ENCODE measurements at places on chromosomes 4 and X.

- no peak for DNase-seq
Measured at GRCh38 chr4:181427076-181427475, 816.1 kb upstream of the TENM3 start.

DNA sequence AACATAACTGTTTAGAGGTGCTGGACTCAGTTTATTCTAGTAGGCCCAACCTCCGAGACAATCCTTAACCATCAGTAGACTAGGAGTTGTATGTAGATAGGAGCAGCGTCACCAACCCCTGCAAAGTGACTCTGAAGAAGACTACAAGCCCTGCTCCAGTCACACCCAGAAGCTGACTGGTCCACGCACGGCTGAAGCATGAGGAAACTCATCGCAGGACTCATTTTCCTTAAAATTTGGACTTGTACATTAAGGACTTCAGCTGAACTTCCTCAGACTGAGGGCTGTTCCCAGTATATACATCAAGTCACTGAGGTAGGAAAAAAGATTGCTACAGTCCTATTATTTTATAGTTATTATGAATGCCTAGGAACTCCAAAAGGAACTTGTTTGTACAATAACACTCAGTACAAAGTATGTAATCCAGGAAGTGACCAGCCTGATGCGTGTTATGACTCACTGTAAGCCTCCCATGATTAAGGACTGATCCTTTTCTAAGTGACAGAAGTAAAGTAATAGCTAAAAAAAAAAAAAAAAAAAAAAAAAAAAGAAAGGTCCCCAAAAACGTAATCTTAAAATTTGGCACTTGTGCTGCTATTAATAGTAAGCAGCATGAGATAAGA, 41.6 kb upstream of the UGT2B7 start:
- no peak for DNase-seq

DNA sequence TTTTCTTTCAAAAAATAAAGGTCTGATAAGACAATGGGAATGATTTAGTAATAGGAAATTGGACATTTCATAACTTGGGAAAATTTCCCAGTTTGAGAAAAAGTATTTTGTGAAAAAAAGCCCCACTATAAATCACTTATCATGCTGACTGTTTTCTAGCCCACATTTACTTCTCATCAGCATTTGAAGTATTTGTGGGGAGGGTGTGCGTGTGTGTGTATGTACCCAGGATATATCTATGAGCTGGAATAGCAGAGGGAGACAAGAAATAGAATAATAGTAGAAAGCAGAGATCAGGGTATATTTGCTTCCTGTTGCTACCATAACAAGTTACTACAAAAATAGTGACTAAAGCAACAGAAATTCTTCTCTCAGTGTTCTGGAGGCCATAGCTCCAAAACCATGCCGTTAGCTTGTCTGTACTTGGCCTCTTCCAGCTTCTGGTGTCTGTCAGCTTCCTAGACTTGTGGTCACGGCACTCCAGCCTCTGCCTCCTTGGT, 139.8 kb downstream of the PTTG2 start:
- no peak for DNase-seq

DNA sequence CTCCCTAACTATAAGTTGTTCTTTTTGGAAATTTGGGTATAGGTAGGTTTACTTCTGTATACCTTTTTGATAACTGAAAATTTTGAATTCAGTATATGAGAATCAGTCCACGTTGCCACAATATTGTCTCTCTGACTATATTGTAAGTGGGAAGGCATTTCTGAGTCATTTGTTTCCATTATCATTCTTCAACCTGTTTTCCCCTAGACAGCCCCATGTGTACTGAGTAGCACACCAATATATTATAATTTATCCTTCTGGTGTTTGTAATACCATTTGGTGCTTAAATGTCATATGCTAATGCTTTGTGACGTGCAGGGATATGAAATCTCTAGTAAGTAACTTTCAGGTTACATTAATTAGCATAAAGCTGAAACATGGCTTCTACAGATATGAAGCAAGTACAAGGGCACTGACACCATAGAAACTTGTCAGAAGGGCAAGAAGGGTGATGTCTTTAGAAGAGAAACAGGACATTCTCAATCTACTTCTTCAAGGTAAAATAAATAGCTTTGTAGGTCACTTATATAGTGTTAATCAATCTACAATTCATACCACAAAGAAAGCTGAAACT, 27.7 kb downstream of the PAK3 start:
- DNase-seq: no peak

DNA sequence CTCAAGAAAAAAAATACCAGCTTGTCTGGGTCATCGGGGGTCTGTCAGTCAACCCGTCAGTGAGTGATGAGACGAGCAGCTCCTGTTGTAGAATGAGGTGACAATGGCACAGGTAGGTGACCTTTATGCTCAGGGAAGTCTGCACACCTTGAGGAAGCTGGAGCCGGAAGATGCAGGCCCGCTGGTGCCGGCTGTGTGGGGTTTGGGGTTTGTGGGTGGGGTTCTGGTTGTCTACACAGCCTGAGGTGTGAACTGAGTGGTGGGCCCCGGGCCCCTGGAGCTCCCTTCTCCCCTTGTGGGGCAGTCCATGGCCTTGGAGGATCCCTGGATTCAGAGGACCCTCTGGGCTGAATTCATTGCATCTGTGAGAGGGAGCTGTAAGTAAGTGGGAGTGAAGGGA, 75.5 kb downstream of the SORCS2 start:
- no peak for DNase-seq

DNA sequence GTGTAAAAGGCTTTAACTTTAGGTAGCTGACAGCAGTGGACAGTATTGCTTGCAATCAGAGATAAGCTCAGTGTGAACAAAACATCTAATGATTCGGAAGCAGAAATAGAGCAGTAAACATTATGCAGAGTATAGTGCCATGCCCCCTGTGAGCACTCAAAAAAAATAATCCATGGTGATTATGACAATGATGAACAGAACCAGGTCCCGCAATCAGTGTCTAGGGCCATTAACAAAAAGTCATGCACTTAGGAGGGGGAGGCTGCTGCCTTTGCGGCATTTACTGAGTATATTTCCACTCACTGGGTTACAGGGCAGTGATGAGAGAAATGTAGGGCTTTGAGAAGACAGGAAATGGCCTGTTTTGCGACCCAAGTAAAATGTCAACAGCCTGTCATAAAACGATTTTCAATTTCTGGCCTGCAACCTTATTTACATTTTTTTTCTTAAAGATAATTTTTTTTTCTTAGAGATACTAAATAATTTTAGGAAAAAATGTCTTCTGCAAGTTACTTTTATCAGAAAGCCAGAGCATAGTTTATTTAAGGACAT, 27.3 kb upstream of the NEIL3 start:
- DNase-seq: no peak

All from activated CD4-positive, alpha-beta T cell treated with anti-CD3 and anti-CD28 coated beads for 4 hours (primary cell).